ENCODE measurements at places on chromosomes 6 and 20.
A peak's percentile ranks its signal among the peaks of the same experiment; 100 is the strongest.

- DNase-seq = no peak
These were observed 6.6 kb upstream of the SLC16A10 start for GRCh38 chr6:111080698-111081097.

- DNase-seq = no peak
These were observed 249.2 kb upstream of the RREB1 start for GRCh38 chr6:6858533-6858982.

GRCh38 chr6:129248946-129249345, 366.0 kb downstream of the LAMA2 start:
- DNase-seq = no peak

GRCh38 chr6:118810420-118811027, 83.4 kb upstream of the ASF1A start:
- no peak for DNase-seq

GRCh38 chr6:67887747-67888545, 747.1 kb upstream of the ADGRB3 start:
- DNase-seq = no peak

DNA sequence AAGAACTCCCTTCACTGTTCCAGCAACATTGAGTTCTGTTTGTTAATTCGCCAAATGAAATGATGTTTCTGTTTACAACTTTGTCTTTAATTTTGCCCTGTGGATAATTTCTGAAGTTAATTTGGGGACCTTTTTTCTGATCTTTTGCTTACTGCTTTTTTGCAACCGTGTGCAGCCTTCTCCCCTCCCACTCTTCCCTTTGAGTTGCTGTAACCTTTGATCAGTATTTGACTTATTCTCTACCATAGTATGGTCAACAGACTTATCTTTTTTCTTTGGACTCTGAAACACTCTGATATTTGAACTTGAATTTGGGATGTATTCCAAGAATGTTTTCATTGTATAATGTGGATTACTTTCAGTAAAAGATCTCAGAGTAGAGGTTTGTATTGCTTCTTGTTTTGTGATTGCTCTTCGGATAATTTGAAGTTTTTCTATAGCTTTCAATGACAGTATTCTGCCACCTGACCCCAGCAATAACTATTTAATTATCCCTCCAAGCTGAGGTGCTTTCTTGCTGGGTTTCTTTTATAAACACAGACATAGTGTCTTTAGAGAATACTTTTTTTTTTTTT, 46.2 kb downstream of the LRRN4 start:
- no peak for DNase-seq

DNA sequence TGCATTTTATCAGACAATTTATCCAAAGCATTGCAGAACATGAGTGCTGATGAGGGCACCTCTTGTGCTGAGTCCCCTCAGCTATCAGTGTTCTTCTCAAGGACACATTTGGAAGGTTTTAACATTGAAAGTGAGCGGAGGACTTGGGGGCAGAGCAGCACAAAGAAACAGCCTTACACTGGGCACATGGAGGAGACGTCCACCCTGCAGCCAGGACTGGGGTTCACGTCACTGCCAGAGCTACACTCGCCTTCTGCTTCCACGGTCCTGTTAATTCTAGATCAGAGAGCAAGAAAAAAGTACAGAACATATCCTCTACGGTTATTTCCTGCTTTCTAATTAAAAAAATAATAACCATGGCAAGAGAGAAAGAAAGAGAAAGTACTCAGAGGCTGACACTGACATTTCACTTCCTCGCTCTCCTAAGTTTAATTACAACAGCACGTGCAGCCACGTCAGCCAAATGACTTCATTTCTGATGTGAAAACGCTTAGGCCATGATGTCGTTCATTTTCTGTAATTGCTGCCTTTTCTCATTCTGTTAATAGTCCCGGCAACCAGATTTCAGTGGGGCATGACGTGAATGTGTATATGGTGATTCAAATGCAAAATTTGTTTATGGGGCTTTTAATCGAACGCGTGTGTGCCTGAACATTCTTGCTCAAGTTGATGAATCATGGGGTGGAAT, 5.1 kb downstream of the PRND start:
- DNase-seq = peak; percentile 19

- no peak for DNase-seq
These were observed 257.8 kb downstream of the CDC5L start for GRCh38 chr6:44645276-44645675.

DNA sequence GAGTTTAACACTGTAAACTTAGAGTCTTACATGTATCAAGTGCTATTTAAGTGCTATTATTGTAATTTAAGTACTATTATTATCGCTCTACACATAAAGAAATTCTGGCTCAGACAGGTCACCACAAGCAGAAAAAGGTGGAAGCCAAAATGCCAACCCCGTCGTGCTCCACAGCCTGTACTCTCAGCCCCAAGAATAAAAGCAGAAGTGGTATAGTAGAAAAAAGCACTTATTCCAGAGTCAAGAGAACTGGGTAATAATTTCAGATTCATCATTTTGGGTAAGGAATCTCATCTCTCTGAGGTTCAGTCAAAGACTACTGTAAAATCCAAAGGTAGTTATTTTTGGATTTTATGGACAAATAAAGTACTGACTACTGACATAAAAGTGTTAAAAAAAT, 943 bp downstream of the ZUP1 start:
- DNase-seq = no peak

- DNase-seq = no peak
These were observed 43.4 kb upstream of the SUPT3H start for GRCh38 chr6:45420909-45421708.

DNA sequence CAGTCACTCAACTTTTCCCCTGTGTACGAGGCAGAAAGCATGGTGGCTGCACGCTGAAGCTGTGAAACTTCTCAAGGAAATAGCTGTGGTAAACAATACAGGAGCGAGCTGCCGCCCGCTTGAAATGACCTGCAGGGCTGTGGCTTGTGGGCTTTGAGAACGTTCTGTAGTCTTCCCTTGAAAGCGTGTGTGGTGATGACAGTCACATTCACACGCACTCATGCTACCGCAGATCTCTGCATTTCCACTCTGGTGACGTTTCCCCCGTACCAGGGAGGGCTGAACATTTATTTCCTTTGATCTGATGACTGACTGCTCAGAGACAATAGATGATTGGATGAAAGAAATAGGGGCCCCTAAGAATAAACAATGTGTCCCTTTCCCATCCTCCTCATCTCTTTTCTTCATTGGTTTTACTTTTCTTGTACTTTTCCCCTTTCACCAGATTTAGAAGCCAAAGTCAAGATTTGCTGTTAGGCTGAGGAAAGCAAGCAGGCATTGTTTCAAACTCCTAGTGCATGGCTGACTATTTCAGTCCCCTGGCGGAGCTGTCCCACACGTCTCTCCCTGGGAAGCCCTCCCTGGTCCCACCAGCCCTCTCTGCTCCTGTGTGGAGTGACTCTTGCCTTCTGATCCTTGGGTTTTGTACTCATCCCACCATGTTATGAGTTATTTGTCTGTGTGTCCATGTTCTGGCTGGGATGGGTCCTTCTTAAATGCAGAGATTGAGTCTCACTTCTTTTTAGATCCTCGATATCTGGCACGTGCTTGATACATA, 3.9 kb downstream of the SYTL3 start:
- DNase-seq = no peak

DNA sequence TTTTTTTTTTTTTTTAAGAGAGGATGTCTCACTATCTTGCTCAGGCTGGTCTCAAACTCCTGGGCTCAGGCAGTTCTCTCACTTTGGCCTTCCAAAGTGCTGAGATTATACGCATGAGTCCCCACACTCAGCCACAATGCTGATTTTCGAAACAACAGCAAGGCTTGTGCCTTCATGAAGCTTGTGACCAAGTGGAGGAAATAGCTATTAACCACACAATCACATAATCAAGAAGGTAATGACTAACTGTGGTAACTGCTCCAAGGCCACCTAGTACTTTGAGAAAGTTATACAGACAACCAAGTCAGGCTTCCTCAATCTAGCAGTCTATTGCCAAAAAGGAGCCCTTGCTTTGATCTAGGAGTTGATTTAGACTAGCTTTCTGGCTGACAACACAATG, 46.3 kb downstream of the SOD2 start:
- no peak for DNase-seq

- peak; percentile 29 for DNase-seq
These were observed 554 bp upstream of the ZSCAN31 start for GRCh38 chr6:28336284-28337120.

DNA sequence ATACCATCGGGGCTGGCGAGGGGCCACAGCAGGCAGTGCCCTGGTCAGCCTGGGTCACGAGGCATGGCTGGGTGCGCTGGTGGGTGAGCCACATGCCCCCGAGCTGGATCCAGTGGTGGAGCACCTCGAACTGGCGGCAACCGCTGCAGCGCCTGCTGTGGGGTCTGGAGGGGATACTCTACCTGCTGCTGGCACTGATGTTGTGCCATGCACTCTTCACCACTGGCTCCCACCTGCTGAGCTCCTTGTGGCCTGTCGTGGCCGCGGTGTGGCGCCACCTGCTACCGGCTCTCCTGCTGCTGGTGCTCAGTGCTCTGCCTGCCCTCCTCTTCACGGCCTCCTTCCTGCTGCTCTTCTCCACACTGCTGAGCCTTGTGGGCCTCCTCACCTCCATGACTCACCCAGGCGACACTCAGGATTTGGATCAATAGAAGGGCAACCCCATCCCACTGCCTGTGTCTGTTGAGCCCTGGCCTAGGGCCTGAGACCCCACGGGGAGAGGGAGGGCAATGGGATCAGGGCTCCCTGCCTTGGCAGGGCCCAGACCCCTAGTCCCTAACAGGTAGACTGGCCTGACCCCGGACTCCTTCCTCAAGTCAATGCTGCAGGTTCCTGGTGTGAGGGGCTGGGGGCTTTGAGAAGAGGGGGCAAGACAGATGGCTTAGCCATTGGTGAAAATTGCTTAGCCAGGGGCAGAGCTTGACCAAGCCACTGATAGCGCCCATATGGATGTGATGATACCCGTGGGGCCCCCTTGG, 598 bp downstream of the TMEM239 start:
- no peak for DNase-seq

DNA sequence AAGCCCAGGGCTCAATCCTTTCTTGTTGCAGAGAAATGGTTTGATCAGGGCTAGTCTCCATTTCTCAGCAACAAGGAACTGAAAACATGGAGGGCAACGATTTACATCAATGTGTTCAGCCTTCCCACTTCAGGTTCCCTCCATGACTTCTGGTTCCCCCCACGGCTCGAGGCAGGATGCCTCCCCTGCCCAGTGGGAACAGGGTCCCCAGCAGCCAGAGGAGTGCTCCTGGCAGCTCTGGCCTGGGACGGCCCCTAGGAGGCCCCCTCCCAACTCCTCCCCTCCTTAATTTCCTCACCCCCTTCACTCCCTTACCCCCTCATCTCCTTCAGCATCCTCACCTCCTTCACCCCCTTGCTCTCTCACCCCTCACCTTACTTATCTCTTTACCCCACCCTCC, 283.8 kb downstream of the CDC5L start:
- DNase-seq = no peak

DNA sequence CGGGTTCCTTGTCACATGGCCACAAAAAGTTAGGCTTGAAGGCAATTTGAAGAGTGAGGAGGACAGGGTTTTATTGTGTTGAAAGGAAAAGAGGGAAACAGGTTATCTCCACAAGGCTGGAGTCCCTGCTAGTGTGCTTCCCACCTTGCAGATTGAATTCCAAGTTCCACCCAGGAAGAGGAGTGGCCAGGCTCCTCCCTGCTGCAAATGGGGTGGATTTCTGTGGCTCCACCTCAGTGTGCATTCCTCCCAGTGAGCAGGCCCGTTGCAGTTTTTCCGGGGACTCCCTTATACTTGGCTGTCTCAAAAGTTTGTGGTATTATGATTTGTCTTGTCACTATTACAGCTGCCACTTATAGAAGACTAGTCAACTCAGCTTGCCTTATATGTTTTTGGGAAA, 281.8 kb upstream of the PLCB4 start:
- DNase-seq = no peak

DNA sequence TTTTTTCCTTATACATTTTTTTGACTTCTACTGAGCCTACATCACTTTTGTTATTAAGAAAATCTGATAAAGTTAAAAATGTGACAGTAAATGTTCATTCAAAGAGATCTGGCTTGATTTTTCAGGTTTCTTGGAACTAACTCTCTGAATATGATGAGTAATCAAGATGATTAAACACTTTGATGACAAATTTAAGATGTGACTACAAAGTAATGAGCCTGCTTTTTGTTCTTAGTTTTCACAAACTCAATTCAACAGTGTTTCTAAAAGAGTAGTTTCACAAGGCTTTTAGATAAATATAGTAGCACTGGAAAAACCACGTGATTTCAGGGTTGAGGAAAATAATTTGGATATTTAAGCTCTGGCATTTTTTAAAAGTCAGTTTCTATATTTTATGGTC, 37.9 kb upstream of the HDDC2 start:
- DNase-seq = no peak

- DNase-seq = no peak
These were observed 7.8 kb downstream of the ELOVL2 start for GRCh38 chr6:11036351-11036740.

DNA sequence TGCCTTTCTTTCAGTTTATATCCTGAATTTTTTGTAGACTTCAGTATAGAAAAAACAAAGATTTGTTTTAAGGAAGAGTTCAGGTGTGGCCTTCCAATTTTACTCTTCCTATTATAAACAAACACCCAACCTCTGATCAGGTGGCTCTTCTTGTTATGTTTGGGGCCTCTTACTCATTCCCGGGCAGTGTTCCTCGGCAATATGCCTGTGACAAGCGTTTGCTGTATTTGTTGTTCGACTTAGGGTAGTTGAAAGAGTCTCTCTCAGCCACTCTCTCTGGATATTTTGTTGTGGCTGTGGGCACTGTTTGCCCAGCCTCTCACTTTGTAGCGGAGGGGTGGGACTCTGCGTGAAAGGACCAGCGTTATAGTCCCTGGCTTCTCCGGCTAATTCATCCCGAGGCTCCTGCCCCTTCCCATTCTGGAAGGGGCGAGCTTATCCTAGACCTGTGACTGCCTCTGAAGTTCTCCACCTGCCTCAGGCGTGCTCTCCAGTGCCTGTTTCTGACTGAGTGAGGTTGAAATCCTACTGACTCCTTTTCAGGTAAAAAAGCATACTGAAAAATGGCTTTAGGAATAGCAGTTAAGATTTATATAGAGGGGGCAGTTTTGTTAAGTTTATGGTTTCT, 97.4 kb downstream of the PLCB4 start:
- DNase-seq = no peak

- DNase-seq = no peak
These were observed 158.7 kb upstream of the JARID2 start for GRCh38 chr6:15087186-15087589.

Measured in brain microvascular endothelial cell (primary cell).